ENCODE measurements at places on chromosomes 7 and 10.

DNA sequence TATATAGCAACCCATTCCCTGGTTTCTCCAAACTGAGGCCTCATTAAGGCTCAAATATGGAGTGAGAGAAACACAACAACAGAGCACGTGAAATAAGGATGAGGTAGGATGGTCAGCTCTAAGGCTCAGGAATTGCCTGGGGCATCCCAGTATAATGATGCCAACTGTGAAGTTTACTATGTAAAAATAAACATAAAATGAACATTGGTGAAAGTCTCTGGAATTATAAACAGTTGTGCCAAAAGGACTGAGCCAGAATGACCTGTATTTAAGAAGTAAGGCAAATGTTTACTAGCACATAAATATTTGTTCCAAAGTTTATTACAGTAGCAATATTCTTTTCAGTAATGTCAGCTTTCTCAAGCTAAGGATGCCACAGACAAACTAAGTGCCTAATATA is 64.6 kb downstream of the ZNF680 start:
- H3K27me3 ChIP-seq, result no peaks in the 10 kb centered on the region
- no peaks in the 10 kb centered on the region for H3K4me1 ChIP-seq
- no peak for DNase-seq
- no peak overlapping the region for H3K4me3 ChIP-seq
- H3K27ac ChIP-seq, result no peak overlapping the region
- no peaks in the 10 kb centered on the region for H3K36me3 ChIP-seq

GRCh38 chr7:40747856-40748255 is 613.1 kb downstream of the SUGCT start:
- no peaks in the 10 kb centered on the region for H3K27me3 ChIP-seq
- H3K27ac ChIP-seq, result no peak overlapping the region
- no peak overlapping the region for H3K4me3 ChIP-seq
- no peak for DNase-seq
- H3K36me3 ChIP-seq, result no peaks in the 10 kb centered on the region

GRCh38 chr10:28302012-28302637 is 739 bp downstream of the MPP7 start:
- peak overlapping the region; percentile 12 for H3K27ac ChIP-seq
- no peaks in the 10 kb centered on the region for H3K36me3 ChIP-seq
- no peaks in the 10 kb centered on the region for H3K4me1 ChIP-seq
- peak overlapping the region; percentile 94 for H3K4me3 ChIP-seq

- H3K27me3 ChIP-seq, result no peaks in the 10 kb centered on the region
- peaks cover 10% of the 10 kb centered on the region for H3K4me1 ChIP-seq
- H3K4me3 ChIP-seq, result no peak overlapping the region
These were observed 32.6 kb downstream of the ANTXRL start for GRCh38 chr10:46319389-46319788.

- H3K27ac ChIP-seq, result peak overlapping the region; percentile 91
- DNase-seq, result peak; percentile 99
- no peaks in the 10 kb centered on the region for H3K27me3 ChIP-seq
- H3K4me3 ChIP-seq, result peak overlapping the region; percentile 100
- H3K36me3 ChIP-seq, result no peaks in the 10 kb centered on the region
These were observed 984 bp downstream of the SMURF1 start for GRCh38 chr7:99142727-99143520.

GRCh38 chr7:37211097-37211880 is 237.4 kb downstream of the ELMO1 start:
- DNase-seq, result no peak
- no peak overlapping the region for H3K27ac ChIP-seq
- no peaks in the 10 kb centered on the region for H3K4me1 ChIP-seq
- H3K4me3 ChIP-seq, result no peak overlapping the region

DNA sequence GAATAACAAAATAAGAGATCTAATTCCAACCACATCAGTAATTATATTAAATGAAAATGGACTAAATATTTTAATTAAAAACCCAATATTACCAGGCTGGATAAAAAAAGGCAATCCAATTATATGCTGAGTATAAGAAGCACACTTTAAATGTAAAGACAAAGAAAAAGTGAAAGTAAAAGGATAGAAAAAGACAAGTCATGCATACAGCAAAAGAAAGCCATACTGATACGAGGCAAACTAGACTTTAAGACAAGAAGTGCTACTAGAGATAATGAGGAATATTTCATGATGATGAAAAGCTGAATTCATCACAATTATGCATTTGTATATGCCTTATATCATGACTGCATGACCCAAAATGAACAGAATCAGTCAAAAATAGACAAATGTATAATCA is 628.6 kb downstream of the PHTF2 start:
- H3K4me1 ChIP-seq, result no peaks in the 10 kb centered on the region
- H3K4me3 ChIP-seq, result no peak overlapping the region
- no peaks in the 10 kb centered on the region for H3K36me3 ChIP-seq

DNA sequence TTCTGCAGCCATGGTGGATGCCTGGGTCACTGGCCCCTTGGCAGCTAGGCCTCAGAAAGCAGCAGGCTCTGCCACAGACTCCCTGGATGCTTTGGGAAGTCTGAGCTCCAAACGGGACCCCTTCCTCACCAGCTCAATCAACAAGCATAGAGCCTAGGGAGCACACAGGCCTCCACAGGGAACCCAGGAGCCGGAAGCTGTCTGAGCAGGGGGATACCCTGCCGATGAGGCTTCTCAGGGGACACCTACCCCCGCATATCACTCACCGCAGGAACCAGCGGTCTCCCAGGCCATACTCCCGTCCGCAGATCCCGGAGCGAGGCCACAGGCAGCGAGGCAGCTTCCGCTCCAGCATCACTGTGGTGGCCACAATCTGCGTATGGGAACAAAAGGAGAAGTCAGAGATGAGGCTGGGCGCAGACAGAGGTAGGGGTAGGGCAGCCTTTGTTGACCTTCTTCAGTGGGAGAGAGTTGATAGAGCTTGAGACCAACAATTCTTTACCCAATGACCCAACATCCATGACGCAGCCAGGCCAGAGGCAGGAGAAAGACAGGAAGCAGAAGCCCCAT is 13.4 kb downstream of the TRPV6 start:
- H3K4me3 ChIP-seq, result no peak overlapping the region
- no peaks in the 10 kb centered on the region for H3K27me3 ChIP-seq
- no peaks in the 10 kb centered on the region for H3K36me3 ChIP-seq
- no peak overlapping the region for H3K27ac ChIP-seq
- H3K4me1 ChIP-seq, result no peaks in the 10 kb centered on the region
- no peak for DNase-seq

GRCh38 chr10:102327641-102328040 is 67.9 kb upstream of the NFKB2 start:
- no peaks in the 10 kb centered on the region for H3K36me3 ChIP-seq
- no peak overlapping the region for H3K27ac ChIP-seq
- H3K4me3 ChIP-seq, result no peak overlapping the region
- H3K27me3 ChIP-seq, result no peaks in the 10 kb centered on the region
- H3K4me1 ChIP-seq, result no peaks in the 10 kb centered on the region
- no peak for DNase-seq

GRCh38 chr7:45564886-45565455 is 9.2 kb upstream of the ADCY1 start:
- no peak for DNase-seq
- H3K36me3 ChIP-seq, result no peaks in the 10 kb centered on the region
- no peak overlapping the region for H3K4me3 ChIP-seq
- no peaks in the 10 kb centered on the region for H3K4me1 ChIP-seq
- H3K27me3 ChIP-seq, result peaks cover 30% of the 10 kb centered on the region

- peak overlapping the region; percentile 86 for H3K27ac ChIP-seq
- no peak for DNase-seq
- H3K27me3 ChIP-seq, result no peaks in the 10 kb centered on the region
- H3K36me3 ChIP-seq, result peaks cover 32% of the 10 kb centered on the region
- H3K4me1 ChIP-seq, result peaks cover 26% of the 10 kb centered on the region
- H3K4me3 ChIP-seq, result no peak overlapping the region
These were observed 76.8 kb downstream of the MKI67 start for GRCh38 chr10:128049226-128050120.

- H3K27me3 ChIP-seq, result peaks cover 6% of the 10 kb centered on the region
- no peaks in the 10 kb centered on the region for H3K36me3 ChIP-seq
- H3K4me3 ChIP-seq, result no peak overlapping the region
- H3K4me1 ChIP-seq, result no peaks in the 10 kb centered on the region
- no peak for DNase-seq
These were observed 376.9 kb downstream of the PHTF2 start for GRCh38 chr7:78175330-78176100.

DNA sequence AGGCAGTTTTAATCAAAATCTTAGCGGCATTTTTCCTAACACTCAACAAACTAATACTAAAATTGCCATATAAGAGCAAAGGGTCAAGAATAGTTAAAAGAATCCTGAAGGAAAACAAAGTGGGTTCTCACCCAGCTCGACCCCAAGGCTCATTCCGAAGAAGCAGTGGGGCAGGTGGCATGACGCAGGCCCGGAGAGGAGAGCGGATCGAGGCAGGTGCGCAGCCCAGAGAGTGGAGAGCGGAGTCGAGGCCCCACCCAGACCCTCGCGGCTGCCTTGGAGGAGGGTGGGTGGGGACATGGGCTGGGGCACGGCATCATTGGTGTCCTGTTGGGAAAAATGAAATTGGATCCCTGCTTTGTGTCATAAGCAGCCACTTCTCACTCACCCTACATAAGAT is 109.8 kb downstream of the INPP5A start:
- DNase-seq, result peak; percentile 31
- H3K36me3 ChIP-seq, result no peaks in the 10 kb centered on the region
- no peaks in the 10 kb centered on the region for H3K4me1 ChIP-seq

DNA sequence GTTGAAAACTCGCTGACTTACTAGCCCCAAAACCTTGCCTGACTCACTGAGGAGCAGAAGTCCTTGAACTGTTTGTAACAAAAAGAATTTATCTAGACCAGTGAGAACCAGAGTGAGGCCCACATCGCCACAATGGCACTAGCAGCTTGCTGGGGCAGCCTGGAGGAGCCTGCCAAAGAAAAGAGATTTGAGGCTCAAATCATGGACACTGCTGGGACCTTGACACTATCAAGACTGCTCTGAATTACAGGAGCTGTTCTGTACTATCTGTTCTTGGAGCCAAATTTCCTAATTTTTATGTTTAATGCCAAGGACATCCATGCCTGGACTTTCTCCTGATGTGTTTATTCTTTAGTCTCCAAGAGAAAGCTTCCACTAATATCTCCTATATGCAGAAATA is 82.0 kb upstream of the JCAD start:
- no peaks in the 10 kb centered on the region for H3K27me3 ChIP-seq
- no peaks in the 10 kb centered on the region for H3K4me1 ChIP-seq
- no peak overlapping the region for H3K27ac ChIP-seq
- no peaks in the 10 kb centered on the region for H3K36me3 ChIP-seq

DNA sequence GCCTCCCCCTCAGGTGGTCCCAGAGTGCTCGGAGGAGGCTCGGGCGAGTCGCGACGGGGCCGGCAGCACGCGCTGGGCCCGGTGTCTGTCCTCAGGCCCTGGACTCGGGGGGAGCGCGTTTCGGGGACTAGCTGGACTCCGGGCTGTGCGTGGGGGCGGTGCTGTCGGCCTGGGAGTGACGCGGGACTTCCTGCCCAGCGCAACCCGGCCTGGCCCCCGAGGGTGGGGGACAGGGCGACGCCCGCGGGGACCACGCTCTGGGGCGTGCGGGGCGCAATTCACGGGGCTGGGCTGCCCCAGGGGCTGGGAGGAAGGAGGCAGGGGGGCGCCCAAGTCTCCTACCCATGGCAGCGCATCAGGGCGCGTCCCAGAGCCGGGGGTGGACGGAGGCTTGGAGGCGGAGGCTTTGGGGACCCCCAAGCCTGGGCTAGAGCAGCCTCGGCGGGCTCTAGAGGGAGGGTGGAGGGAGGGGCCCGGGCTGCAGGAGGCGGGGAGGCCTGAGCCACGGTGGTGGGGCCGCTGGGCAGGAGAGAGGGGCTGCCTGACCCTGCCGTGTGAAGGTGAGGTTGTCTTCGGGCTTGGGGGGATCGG is 2.3 kb upstream of the VENTX start:
- no peak overlapping the region for H3K4me3 ChIP-seq
- no peak overlapping the region for H3K27ac ChIP-seq
- H3K4me1 ChIP-seq, result no peaks in the 10 kb centered on the region
- DNase-seq, result no peak

All from RWPE2 (cell line).